ENCODE measurements at places on chromosomes 3 and 15.

- DNase-seq, result no peak
Measured at GRCh38 chr3:112346491-112347122, 13.7 kb downstream of the CD200 start.

GRCh38 chr15:29087521-29088285 lies 181.9 kb downstream of the NSMCE3 start:
- no peak for DNase-seq

DNA sequence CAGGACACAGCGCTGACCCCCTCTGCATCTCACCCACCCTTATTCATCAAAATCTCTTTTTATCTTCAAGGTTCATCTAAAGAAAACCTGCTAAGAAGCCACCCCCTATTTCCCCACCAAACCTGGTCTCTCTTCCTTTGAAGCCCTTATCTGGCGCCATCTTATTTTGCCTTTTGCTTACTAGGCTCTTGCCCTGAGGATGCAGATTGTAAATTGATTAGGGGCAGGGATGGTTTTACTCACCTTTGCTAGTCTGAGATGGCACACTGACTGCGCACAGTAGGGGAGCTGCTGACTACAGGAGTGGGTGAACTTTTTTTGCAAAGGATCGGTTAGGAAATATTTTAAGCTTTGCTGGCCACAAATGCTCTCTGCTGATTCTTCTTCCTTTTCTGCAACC lies 78.9 kb upstream of the BHLHE40 start:
- DNase-seq, result no peak

DNA sequence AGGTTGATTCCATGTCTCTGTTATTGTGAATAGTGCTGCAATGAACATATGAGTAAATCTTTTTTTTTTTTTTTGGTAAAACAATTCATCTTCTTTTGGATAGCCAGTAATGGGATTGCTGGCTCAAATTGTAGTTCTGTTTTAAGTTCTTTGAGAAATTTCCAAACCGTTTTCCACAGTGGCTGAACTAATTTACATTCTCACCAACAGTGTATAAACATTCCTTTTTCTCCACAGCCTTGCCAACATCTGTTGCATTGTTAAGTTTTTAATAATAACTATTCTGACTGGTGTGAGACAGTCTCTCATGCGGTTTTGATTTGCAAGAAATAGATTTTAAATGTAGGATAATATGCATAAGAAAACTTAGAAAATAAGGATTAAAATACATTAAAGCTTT lies 279.0 kb upstream of the EPHA3 start:
- DNase-seq, result no peak

- DNase-seq, result no peak
Measured at GRCh38 chr15:70308735-70309434, 211.2 kb upstream of the TLE3 start.

DNA sequence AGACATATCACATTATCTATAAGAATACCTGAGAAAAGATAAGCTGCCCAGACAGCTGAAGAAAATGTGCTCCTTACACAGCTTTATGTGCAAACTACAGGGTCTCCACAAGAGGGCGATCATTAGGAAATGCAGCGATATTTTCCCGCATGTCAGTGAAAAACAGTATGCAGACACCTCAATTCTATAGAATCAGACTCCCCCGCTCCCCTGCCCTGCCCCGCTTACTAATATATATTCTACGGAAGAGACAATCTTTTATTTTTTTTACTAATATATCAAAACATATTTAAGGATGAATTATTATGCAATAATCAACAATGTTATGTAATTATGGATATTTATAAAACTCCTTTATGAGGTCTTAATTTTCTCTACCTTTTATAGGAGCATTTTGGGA lies 681.3 kb downstream of the ROBO1 start:
- peak; percentile 1 for DNase-seq

DNA sequence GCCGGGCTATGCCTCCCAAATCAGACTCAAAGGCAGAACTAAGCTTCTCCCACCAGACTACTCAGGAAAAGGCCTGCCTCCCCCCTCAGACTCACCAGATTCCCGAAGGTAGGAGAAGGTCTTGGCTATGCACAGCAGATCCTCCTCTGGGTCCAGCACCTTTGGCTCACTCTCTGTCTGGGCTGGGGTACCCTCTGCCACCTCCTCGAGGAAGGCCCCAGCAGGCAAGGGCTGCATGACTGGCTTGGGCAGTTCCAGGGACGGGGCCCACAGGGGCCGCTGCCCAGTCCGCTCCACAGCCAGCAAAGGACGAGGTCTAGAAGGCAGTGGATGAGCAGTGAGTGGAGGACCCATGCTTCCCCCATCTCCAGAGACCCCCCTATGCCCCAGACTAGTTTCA lies 3.3 kb downstream of the CISH start:
- DNase-seq, result no peak

DNA sequence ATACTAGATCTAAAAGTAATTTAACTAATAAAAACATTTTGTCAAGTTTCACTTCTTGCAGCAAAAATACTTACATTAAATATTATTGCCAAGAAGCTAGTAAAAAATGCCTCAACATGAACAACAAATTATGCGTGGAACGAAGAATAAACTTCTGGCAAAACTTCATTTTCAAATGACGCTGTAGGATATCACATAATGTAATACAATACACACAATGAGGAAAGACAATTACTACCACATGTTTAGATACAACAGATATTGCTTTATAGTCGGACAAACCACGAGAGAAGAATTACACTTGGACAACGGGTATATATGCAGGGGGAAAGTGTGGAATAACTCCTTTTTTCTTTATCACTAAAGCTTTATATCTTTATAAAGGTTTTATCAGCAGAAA lies 21.6 kb downstream of the P3H2 start:
- DNase-seq, result no peak

DNA sequence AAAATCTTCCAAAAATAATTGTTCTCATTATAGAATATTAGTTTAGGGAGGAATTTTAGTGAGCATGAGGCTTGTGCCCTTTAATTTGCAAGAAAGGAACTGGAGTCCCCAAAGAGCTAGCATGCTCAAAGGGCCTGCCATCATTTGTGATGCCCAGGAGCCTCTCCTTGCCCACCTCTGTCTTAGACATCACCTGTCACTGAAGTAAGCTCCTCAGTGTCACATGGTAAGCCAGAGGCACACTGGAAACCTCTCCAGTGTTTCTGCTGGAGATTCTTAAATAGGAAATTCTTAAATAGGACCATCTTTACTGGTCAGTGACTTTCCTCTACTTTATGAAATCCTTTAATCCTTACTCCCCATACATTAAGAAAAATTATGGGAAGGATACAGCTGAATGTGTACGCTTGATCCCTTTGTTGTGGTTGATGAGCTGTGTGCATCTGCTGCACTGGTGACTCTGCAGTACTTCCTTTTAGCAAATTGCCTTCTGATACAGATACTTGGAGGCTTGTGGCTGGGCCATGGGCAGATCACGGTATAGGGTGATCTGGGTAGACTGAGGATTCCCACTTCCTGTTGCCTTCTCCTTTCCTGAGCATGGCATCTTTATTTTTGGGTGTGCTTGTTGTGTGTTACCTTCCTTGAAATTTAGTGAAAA lies 197.4 kb downstream of the KLHL25 start:
- DNase-seq, result no peak

DNA sequence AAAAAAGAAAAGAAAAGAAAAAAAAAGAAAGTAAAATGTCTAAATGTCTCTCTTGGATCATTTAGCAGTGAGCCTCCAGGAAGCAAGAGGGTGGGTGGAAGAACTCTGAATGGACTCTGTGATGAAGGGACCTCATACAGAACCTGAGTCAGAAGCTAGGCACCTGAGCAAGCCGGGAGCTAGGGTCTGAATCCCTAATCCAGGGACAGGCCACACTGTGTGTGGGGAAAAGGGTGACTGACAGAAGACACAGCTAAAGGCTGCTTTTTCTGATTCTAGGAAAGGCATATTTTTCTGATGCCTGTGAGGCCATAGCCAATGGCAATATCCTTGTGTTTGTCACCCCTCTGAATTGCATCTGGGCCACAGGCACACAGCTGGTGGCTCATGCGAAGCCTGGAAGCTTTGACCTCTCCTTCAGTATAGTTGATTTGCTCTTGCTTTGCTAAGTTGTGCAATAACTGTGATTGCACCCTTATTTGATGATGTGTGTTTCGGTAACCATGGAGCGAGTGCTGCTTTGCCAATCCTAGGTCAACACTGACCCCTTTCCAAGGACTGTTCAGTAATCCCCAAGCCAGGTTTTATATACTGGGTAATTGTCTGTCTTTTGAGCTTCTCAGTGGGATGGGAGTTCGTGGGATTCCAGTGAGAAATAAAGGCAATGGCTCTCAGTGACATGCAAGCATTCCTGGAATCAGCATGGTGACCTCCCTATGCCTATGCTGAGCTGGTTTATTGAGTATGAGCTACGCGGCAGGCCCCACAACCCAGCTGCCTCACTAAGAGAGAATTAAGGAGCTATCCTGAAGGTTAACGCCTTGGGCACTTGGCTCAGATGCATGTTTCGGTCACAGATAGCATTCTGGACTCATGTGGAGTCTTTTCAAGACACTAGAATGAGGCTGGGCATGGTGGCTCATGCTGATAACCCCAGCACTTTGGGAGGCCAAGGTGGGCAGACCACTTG lies 49.0 kb upstream of the OSBPL11 start:
- DNase-seq, result no peak

DNA sequence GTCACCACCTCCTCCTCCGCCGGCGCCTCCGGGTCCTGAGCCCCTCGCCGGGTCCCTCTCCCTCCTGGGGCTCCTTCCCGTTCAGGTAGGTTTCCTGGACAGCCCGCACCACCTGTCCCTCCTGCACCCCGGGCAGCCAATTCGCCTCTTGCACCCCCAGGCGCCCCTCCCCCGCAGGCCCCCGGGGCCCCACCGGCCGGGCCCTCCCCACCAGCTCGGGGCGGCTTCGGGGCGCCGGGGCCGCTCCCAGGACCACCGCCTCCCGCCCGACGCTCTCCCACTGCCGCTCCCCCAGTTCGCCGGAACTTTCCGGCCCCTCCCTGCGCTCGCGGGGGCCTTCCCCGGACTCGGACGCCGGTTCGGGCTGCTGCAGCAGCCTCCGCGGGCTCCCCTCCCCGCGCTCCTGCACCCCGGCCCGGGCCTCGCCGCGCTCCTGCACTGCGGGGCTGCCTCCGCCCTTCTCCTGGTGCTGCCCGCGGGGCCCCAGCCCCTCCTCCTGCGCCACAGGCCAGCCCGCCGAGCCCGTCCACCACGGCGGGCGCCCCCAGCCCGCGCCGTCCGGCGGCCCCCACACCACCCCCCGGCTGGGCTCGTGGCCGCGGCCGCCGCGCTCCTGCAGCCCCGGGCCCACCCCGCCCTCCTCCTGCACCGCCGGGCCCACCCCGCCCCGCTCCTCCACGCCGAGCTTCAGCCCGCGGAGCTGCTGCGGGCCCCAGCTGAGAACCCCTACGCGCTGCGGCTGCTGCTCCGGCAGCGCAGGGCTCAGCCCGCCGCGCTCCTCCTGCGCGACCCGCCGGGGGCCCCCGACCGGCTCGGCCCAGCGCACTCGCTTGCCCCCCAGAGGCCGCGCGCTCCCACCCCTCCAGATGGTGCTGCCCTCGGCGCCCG lies 587 bp upstream of the TNK2 start:
- DNase-seq, result peak; percentile 15

- no peak for DNase-seq
Measured at GRCh38 chr3:122365073-122365472, 18.0 kb downstream of the MIX23 start.

- no peak for DNase-seq
Measured at GRCh38 chr3:149042789-149043386, 43.4 kb downstream of the HLTF start.

DNA sequence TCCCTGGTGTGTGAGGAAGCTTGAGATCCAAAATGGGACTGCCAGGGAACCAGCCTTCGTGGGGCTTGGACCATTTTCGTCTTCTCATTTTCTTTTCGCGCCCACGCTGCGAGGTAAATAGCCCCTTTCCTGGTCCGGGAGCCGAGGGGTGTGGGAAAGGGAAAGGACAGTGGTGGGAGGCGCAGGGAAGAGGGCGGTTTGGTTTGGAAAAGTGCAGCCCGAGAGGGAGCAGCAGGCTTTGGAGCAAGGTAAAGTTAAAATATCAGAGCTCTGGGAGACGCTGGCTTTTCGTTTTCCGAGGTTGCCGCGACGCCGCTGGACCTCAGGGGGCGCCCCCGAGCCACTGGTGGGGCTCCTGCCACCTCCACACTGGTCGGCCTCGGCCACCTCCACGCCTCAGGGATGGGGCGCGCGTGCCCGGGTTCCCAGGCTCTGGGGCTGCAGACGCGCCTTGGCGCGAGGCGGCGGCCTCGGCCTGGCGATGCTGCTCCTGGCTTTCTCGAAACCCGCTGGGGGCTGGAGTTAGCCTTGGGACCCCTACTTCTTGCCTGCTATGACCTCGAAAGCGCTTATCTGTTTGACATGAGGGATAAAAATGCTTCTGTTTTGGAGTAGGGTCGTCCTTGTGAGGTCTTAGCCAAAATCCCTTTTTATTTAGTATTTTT lies 3.2 kb downstream of the PTPRG start:
- DNase-seq, result no peak

DNA sequence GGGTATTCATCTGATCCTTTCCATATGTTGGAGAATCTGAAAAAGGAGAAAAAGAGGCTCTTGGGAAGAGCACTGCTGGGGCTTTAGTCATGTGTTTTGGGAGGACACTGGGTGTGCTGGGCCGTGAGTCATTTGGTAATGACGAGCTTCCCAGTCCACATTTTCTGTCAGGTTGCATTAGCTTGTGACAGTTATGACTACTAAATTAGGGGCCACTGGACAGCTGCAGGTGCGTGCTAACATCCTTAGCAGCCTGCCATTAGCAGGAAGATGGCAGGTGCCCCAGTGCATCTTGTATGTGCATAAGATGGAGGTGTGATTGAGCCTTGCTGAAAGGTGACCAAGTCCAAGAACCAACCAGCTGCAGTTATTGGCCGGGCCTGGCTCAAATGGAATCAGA lies 242.4 kb downstream of the RYR3 start:
- DNase-seq, result no peak

- no peak for DNase-seq
Measured at GRCh38 chr3:10964537-10965167, 27.9 kb upstream of the SLC6A1 start.

DNA sequence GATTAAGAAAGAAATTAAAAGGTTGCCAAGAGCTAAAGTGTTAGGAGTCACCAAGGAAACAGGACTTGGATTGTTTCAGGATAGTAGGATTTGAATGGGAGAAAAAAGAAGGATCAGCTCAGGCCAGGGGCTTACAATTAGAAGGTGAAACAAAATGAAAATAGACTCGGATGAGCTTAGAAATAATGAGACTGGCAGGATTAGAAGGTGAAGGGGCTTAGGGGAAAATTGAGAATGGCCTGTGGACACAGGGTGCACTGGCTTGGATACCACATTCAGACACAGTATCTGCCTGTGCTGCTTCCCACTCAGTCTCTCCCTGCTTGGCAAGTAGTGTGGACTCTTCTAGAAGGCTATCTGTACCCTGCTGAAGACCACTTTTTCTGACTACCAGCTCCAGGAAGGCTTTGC lies 206.1 kb upstream of the ATP10A start:
- no peak for DNase-seq

GRCh38 chr3:43627360-43627759 lies 5.5 kb upstream of the ANO10 start:
- DNase-seq, result no peak

GRCh38 chr3:134086616-134087015 lies 56.9 kb upstream of the SLCO2A1 start:
- DNase-seq, result no peak

GRCh38 chr3:127097072-127097405 lies 95.9 kb upstream of the PRR23E start:
- DNase-seq, result no peak

- no peak for DNase-seq
Measured at GRCh38 chr3:153061938-153062528, 100.0 kb upstream of the RAP2B start.

- DNase-seq, result no peak
Measured at GRCh38 chr3:13130464-13131193, 57.4 kb upstream of the IQSEC1 start.
